ENCODE measurements at places on chromosomes 13 and 19. TPM values are rescaled to one million over a fixed set of nuclear protein-coding genes. Genes with fewer than 3 reads are reported as not detected.

Gene KLHL26
- total RNA-seq = 20.3 TPM

Gene B3GLCT
- total RNA-seq = 3.7 TPM

Gene ERICH6B
- not detected for total RNA-seq

Gene TEX101
- not detected for total RNA-seq

- DNase-seq = no peak
Measured at GRCh38 chr19:54229146-54229545, 6.3 kb upstream of the LILRB3 start.

DNA sequence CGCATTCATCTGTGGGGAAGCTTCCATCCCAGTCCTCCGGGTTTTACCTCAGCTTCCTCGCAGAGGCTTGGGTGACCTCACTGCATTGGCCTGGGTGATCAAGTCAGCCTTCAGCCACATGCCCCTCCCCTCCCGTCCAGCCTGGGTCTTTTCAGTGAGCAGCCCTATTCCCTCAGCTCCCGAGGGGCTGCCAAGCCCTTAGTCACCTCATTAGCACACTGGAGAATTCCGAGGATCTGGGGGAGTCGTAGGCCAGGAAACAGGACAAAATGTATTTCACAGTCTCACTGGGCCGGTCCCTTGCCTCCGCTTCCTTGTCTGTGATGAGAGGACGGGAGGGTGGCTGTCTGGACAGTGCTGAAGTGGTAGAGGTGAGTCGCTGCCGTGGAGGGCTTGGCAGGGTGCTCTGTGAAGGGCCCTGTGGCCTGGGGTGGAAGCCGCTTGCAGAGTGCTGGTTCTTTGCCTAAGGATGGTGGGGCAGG lies 19.9 kb downstream of the KDM4B start:
- no peak for DNase-seq

GRCh38 chr13:110826101-110826500 lies 88.8 kb downstream of the ANKRD10 start:
- DNase-seq = no peak

DNA sequence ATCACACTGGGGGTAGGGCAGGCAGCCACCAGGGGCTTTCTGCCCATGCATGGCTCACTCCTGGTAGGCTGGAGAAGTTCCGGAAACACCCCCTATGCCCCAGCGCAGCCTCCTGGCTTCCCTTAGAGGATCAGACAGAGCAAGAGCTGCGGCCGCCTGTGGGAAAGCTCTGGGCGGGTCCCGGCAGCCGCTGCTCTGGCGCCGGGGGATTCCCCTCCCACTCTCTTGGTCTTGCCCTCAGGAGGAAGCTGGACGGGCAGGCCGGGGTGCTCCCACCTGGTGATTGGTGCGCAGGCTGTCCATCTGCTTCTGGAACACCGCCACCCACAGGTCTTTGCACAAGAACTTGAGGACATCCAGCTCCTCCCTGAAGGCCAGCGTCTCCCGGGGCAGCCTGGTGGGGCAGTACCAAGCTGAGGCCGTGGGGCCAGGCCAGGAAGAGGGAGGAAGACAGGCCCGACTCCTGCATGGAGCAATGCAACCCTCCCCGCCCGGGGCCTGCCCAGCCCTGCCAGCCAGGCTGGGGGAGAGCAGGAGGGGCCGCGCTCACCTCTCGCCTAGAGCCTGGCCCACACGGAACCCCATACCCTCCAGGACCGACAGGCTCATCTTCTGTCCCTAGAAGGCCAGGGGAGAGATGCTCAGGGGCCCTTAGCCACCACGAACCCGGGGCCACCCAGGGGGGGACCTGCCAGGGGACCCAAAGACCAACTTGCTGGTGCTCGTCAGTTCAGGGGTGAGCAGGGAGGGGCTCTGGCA lies 4.0 kb upstream of the NKPD1 start:
- DNase-seq = no peak

- no peak for DNase-seq
Measured at GRCh38 chr13:57409121-57409520, 222.4 kb upstream of the PCDH17 start.

DNA sequence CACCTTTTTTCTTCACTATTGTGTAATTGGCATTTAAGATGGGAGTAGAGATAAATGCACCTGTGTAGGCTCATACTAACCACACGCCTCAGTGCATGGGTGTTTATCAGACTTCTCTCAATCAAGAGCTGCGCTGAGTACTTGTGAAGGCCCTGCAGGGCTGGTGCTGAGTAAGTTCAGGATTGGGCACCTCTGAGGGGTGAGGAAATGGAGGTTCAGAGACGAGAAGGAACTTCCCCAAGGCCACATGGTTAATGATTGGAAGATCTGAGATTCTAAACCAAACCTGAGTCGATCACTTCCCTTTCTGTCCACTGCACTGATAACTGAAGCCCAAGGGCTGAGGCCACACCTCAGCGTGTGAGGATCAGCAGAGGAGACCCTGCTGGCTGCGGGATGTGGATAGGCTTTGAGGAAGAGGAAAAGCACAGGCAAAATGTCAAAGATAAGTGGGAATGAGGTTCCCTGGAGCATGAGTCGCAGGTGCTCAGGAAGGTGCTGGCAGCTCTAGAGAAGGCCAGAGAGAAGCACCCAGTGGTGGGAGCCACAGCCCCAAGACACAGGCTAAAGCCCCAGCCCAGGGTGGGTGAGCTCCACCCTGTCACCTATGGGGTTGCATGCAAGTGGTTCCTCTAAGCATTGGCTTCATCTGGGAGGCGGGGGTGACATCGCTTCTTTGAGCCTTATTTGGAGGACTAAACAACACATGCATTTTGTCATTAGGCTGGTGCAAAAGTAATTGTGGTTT lies 32.3 kb upstream of the GJB6 start:
- DNase-seq = no peak

DNA sequence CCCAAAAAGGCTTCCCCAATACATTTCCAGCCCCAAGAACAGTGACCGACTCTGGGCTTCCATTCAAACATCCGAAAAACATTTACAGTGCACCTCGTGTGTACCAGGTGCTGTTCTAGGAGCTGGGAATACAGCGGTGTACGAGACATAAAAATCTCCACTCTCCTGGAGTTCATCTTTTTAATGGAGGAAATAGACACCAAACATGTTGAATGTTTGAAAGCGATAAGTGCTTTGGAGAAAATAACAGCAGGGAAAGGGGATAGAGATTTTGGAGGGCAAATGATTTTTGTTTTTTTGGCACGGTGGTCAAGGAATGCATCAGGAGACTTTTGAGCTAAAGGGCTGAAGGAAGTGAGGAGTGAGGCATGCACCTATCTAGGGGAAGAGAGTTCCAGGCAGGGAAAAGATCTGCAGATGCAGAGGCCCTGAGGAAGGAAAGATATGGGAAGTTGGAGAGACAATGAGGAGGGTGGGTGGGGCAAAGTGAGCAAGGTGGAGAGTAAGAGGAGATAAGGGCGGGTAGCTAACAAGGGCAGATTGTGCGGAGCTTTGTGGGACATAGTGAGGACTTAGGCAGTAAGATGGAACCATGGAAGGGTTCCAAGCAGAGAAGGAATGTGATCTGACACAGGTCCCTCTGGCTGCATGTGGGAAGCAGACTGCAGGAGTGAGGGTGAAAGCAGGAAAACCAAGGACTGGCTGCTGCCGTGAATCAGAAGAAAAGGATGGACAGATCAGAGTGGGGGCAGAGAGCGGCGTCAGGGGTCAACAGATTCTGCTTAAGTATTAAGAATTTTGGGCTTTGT lies 703 bp upstream of the FBL start:
- DNase-seq = no peak

GRCh38 chr19:6412447-6413091 lies 12.0 kb downstream of the KHSRP start:
- peak; percentile 46 for DNase-seq

GRCh38 chr13:19155321-19155861 lies 26.2 kb downstream of the TUBA3C start:
- no peak for DNase-seq

- no peak for DNase-seq
Measured at GRCh38 chr19:4781801-4782200, 9.7 kb upstream of the FEM1A start.

DNA sequence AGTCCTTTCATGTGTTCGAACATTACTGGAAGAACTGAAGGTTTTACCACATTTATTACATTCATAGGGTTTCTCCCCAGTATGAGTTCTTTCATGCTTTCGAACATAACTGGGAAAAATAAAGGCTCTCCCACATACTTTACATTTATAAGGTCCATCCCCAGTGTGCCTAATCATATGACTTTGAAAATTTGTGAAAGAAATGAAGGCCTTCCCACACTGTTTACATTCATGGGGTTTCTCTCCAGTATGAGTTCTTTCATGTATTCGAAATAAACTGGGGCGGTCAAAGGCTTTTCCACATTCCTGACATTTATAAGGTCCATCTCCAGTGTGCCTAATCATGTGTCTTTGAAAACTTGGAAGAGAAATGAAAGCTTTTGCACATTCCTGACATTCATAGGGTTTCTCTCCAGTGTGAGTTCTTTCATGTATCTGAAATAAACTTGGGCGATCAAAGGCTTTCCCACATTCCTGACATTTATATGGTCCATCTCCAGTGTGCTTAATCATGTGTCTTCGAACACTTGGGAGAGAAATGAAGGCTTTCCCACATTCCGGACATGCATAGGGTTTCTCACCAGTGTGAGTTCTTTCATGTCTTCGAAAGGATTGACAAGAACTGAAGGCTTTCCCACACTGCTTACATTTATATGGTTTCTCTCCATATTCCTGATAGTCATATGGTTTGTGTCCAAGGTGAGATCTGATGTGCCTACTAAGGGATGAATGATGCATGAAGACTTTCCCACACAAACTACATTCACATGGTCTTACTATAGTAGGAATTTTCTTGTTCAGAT lies 24.0 kb downstream of the ZNF564 start:
- no peak for DNase-seq

DNA sequence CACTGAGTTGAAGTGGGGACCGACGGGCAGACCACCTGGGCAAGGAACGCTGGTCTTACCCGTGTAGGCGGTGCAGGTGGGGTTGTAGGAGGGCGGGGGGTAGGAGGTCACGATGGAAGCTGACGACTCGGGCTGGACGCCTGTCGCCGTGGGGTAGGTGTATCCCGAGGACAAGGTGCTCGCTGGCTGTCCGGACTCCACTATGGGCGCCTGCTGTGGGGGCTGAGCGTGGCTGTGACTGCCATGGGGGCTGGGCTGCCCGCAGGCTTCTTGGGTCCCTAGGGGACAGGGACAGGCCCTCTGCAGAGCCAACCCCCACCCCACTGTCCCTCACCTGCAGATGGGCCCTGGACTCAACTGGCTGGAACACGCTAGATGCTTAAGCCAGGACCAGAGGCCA lies 37.2 kb downstream of the ZFR2 start:
- no peak for DNase-seq

GRCh38 chr19:8596168-8596567 lies 14.3 kb downstream of the ADAMTS10 start:
- no peak for DNase-seq

DNA sequence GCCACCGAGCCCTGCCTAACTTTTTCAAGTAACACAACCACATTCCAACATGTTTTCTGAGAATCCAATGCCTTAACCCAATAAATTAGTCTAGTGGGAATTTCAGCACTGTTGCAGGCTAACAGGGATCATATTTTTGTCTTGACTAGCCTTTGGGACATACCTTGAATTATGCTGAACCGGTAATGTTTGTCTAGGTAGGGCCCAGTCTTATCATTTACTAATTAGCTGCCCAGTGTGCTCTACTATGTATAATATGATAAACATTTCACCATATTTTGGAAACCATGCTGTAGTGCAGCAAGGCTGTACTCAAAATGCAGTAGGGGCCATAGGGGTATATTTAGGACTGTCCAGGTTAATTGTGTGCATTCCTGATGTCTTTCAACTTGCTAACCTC lies 3.3 kb upstream of the PDS5B start:
- DNase-seq = no peak

DNA sequence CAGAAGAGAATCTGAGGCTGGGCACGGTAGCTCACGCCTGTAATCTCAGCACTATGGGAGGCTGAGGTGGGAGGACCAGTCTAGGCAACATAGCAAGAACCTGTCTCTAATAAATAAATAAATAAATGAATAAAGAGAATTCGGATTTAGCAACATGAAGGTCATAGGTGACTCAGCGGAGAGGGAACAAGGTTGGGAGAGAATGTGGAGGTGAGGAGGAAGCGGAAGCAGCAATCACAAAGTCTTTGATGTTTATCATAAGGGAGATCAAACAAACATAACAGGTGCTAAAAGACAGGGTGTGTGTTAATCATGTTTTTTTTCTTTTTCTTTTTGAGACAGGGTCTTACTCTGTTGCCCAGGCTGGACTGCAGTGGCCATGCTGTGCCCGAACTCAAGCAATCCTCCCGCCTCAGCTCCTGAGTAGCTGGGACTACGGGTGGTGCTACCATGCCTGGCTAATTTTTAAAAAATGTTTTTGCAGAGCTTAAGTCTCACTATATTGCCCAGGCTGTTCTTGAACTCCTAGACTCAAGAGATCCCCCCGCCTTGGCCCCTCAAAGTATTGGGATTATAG lies 16.3 kb downstream of the PBX4 start:
- DNase-seq = peak; percentile 41

- DNase-seq = no peak
Measured at GRCh38 chr13:29959086-29959485, 108.7 kb upstream of the UBL3 start.

GRCh38 chr13:113109151-113110047 lies 3.8 kb downstream of the F7 start:
- no peak for DNase-seq

DNA sequence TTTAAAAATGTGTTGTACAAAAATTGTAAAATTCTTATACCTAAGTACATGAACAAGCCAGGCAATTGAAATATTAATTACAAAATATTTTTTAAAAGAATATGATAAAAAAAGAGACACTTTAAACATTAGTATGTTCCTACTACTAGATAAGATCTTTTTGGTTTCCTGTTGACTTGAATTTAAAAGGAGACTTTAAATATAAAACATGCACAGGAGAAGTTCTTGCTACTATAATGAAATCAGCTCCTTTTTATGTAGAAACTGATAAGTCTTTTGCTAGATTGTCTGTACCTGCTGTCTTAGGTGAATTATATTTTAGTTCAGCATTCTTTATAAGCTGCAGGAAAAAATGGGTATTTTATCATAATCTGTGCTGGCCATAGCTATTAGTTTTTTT lies 140.2 kb downstream of the TNFSF13B start:
- no peak for DNase-seq

- no peak for DNase-seq
Measured at GRCh38 chr13:82224806-82225205, 1657.5 kb downstream of the SLITRK1 start.

GRCh38 chr19:55080968-55081769 lies 5.5 kb downstream of the EPS8L1 start:
- peak; percentile 79 for DNase-seq

GRCh38 chr13:96835546-96835945 lies 158.7 kb downstream of the OXGR1 start:
- no peak for DNase-seq

DNA sequence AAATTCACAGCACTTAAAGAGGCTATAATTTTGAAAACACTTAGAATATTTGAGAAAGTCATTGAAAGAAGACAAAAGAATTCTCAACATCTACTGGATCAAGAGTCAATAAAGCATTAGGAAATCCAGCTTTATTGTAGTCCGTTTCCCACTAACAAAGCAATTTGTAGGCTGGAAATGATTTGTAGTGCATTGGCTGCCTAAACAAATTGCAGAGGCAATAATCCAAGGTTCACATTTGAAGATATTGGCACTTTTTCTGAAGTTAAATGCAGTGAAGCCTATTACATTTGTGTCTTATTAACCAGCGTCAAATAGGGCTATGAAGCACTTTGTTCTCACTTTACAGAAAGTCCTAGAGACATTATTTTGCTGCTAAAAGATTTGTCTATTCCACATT lies 848.1 kb upstream of the SLITRK1 start:
- no peak for DNase-seq

- peak; percentile 80 for DNase-seq
Measured at GRCh38 chr19:45882652-45883585, 3.0 kb downstream of the IRF2BP1 start.

Measured in activated T-cell treated with anti-CD3 and anti-CD28 coated beads, Interleukin-2, amount 50 U/mL, for 4 hours (primary cell).